ENCODE measurements at places on chromosomes 3 and 15.

- DNase-seq, result no peak
These were observed 39.4 kb downstream of the VGLL4 start for GRCh38 chr3:11604139-11604892.

- DNase-seq, result peak; percentile 27
These were observed 64.3 kb upstream of the LEKR1 start for GRCh38 chr3:156761713-156762451.

- DNase-seq, result peak; percentile 18
These were observed 221.0 kb upstream of the EOMES start for GRCh38 chr3:27943106-27943505.

GRCh38 chr15:64693134-64693533, 82.3 kb downstream of the RBPMS2 start:
- peak; percentile 55 for DNase-seq

DNA sequence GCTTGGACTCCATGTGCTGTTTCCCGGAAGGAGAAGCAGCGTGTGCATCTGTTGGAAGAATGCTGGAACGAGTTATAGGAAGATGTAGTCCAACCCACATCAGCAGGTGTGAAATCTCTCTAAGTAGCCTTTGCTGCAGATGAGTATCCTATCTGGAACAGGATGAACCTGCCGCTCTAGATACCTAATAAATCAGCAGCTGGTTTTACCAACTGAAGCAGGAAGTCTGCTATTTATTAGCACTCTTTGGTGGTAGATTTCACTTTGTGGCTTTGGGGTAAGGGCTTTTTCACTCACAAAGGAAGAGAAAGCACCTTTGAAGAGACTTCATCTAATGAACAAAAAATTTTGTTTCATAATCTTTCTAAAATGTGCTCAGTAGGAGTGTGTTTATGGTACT, 66.4 kb downstream of the DCUN1D1 start:
- DNase-seq, result no peak

DNA sequence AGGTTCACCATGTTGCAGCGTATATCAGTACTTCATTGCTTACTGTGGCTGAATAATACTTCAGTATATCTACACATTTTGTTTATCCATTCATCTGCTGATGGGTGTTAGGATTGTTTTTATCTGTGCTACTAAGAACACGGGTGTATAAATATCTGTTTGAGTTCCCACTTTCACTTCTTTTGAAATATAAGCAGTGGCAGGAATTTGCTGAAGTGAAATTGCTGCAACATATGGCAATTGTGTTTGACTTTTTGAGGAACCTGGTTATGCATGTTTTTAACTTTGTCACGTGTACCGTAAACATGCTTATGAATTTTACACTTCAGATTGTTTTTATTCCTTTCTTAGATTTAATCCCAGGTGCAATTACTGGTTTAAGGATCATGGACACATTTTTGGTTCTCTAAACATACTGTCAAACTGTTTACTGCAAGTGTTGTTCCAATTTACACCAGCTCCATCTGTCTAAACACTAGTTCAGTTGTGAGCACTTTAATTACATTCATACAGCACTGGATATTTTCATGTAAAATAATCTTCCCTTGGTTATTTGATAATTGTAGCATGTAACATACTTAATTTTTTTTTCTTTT, 23.1 kb downstream of the TRAK1 start:
- no peak for DNase-seq

DNA sequence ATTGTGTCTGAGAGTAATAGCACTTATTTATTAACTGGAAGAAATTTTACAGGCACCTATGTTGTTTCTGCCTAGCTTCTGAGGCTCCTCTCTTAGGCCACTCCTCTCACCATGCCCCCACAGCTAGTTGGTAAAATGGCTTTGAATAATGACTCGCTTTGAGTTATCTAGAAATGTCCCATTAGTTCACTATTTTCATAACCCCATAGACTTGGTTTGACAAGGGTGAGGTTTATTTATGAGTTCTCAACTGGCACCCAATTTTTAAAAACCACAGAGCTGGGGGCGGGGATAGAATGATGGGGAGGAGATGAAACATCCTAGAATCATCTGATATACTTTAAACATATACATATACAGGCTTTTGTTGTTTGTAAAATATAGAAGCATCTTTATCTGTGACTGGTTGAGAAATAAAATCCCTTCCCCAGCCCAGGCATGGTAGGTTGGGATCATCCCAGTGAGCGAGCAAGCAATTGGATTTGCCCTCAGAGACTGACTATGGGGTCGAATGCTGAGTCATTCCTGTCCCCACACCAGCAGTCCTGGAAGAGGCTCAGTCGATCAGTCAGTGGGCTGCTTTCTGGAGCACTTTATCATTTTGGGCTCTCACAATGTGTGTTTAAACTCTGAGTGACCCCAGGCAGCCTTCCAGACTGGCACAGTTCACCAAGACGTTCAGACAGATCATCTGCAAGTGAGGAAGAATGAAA, 60.2 kb upstream of the TSEN2 start:
- DNase-seq, result peak; percentile 27

DNA sequence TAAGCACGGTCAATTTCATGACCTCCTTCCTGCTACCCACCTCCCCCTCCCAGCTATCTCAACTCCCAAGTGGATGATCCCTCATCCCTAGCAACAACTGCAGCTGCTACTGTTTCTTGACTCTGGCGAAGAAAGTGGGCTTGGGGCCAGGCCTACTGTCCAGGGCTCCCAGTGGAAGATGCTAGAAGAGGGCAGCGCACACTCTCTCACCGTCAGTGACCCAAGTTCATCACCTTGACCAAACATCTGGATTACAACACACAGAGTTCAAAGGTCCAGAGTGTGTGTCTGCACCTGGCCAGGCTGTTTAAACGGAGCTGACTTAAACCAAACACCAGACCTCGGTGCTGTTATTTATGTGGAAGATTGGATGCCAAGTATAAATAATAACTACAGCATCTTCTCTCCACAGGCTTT, 385.6 kb downstream of the SHQ1 start:
- DNase-seq, result no peak

DNA sequence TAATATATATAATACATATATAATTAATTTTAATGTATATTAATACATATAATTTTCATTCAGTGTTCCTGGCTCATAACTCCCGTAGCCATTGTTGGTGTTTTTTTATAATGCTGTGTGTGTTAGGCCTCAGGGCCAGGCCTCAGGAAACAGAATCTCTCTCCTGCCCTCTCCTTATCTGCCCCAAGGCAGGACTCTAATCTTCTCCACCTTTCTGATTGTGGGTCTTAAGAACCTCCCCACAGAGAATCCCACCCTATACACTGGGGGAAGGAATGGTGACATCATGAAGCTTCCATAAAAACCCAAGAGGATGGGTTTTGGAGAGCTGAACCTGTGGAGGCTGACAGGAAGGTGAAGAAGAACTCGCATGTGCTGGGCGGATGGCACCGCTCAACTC, 4.0 kb upstream of the FMN1 start:
- DNase-seq, result no peak

GRCh38 chr3:31947671-31948091, 33.4 kb downstream of the OSBPL10 start:
- no peak for DNase-seq

- no peak for DNase-seq
These were observed 55.4 kb downstream of the CYP19A1 start for GRCh38 chr15:51283026-51283425.

- DNase-seq, result peak; percentile 93
These were observed at the start of gene PCCB for GRCh38 chr3:136250059-136250902. TSS of gene PCCB (plus strand) at chr3:136250340. CDS start at chr3:136250376, 36 bp downstream.

DNA sequence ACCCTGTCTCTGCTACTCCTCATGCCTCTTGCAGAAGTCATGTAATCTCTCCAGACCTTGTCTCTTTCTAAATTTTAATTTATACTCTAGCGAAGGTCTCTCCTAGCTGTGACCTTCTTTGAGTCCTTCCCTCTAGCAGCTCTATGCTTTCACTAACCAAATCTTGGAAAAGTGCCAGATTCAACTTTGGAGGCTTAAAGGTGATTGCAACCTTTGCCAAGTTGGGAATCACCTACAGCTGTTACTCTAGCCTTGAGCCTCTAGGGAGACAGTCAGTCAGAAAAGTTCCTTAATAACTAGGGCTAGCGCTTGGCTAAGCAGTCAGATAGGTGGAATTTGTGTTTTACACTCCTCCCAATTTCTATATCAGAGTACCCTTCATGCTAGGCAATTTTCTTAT, 46.1 kb upstream of the ABI3BP start:
- no peak for DNase-seq

DNA sequence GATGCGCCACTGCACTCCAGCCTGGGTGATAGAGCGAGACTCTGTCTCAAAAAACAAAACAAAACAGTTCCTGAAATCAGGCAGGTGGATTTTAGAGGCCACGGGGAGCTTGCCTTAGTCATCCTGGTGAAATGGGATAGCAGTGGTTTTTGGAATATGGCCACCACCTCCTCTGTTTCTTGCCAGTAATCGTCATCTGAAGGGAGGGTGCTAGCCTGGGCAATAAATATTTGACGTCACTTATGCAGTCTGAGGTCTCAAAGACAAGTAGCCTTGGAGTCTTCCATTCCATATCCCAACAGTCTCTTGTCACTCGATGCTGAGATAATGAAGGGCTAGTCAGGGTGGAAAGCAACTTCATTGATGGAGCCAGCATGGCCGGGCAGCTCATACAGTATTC, 55.2 kb downstream of the KCNAB1 start:
- no peak for DNase-seq

GRCh38 chr3:152841131-152841530, 6.2 kb downstream of the P2RY1 start:
- no peak for DNase-seq

DNA sequence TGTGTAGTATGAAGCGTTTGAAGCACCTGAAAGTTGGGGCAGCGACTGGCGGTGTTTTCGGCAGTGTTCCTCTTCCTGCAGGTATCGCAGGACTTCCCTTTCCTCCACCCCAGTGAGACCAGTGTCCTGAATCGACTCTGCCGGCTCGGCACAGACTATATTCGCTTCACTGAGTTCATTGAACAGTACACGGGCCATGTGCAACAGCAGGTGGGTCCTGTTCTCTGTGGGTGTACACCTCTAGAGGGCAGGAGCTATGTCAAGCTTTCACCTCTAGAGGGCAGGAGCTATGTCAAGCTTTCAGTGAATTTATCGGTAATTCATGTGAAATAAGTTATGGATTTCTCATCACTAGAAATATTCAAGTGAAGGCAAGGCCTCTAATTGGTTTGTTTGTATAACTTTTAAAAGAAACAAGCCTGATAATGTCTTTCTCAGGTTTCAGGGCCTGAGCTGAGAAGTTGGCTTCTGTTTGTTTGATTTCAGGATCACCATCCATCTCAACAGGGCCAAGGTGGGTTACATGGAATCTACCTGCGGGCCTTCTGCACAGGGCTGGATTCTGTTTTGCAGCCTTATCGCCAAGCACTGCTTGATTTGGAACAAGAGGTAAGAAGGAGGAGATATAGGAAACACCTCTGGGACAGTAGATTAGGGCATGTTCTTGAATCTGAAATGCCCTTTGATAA, 5.3 kb downstream of the TUBGCP4 start:
- DNase-seq, result no peak

- no peak for DNase-seq
These were observed 21.6 kb downstream of the EMC4 start for GRCh38 chr15:34246276-34246976.
